ENCODE measurements at places on chromosomes 1 and 21. TPM values are rescaled to one million over a fixed set of nuclear protein-coding genes. Genes with fewer than 3 reads are reported as not detected.

The JTB gene
- 129 TPM for total RNA-seq

The OLIG2 gene
- not detected for total RNA-seq

GRCh38 chr1:182990413-182991144 is 32.6 kb upstream of the LAMC1 start:
- no peak for DNase-seq

DNA sequence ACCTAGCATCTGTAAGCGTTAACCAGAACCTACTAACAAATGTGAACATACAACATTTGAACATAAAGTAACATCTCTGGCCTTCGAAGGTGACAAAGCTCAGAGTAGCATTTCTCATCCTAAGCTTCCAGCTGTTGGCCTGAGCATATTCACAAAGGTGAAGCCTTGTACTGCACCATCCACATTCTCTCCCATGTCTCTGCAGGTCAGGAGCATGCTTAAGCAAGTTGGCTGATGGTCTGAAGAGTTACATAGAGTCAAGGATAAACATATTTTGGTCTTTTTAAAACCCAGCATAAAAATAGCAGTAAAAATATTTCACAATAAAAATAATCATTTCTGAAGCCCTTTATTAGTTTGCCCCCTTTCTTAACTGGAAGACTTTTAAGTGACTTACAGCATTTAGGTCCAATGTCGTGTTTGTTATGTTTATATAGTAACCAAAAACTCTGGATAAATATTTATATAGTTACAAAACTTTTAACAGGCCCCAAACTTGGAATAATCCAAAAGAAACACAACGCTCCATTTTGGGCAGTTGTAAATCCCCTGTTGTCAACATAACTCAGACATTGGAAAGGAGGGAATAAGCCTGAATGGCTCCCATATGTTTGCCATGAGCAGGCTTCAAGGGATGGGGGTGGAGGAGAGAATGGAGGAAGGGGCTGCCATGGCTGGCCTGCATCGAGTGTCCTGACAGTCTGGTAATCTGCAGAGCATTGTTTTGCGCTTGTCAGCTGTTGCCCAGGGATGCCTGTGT is 42.8 kb upstream of the ENAH start:
- DNase-seq = no peak

GRCh38 chr1:58095183-58095582 is 451.3 kb downstream of the OMA1 start:
- no peak for DNase-seq

DNA sequence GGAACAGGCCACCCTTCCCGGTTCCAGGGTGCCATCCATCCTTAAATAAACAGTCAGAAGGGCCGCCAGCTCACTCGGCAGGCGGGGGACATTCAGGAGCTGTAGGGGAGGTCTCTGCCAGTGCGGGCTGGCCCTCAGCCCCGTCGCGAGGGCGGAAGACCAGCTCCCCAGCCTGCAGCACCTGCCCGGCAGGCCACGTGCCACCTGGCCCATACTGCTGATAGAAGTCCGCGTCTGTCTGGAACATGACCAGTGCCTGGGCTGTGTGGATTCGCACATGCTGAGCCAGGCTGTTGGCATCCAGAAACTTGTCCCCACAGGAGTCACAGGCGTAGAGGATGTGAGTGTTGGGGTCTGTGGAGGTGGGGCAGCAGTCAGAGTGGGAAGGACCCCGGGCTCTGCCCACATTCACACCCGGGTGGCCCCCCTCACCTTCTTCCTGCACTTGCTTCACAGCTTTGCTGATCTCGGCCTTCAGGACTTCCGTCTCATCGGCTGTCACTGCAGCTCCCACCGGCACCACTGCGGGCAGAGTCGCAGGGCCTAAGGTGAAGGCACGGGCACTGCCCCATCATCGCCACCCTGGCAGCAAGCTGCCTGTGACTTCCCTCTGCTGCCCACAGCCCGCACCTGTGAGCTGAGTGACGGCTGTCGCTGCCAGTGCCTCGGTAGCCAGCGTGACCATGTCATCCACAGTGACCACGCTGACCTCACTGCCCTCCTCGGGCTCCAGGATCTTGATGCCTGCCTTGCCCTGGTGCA is 33.8 kb downstream of the ZBTB17 start:
- no peak for DNase-seq

DNA sequence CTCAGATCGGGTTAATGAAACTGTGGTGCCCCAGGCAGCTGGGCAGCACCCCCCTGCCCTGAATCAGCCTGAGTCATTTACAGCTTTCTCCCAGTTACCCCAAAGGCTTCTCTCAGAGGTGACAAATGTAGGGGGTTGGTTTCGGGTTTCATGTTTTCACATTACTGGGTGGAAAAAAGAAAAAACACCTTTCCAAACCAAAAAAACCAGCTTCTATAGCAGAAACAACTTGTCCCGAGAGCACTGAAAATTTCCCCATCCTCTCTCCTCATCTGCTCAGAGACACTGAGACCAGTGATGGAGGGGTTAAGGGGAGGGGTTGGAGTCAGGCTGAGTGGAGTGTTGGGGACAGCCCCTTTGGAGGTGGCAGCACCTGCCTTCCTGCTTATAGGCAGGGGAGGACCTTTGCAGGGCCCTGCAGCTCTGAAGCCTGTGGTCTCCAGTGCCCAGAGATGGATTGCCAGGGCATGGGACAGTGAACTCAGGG is 15.6 kb downstream of the UTP11 start:
- DNase-seq = no peak

- DNase-seq = no peak
These were observed 553.0 kb upstream of the ZP4 start for GRCh38 chr1:238443687-238444086.

DNA sequence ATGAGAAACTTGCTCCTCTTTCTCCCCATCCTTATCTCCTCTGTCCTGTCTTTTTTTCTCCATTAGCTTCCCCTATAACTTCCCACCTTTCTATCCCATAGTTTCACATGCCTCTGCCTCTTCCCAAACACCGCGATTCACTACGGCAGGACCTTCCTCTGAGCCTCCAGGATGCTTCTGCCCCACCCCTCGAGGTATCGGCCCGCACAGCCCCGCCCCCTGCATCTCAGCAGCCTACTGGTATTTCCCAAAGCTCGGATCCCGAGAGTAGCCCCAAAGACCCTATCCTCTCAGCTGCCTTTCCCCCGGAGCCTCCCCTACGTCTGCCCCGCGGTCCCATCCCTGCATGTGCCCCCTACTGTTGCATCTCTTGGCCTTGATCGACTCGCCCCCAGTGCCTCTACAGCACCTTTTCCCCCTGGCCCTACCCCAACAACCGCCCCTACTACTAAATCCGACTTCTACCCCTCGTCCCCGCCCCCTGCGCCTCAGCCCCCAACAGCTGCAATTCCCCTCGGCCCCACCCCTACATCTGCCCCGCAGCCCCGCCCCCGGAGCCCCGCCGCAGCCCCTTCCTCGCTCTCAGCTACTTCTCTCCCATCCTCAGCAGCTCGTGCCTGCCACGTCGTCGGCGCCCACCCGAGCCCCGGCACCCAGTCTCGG is 512 bp downstream of the PIAS3 start:
- DNase-seq = peak; percentile 75

DNA sequence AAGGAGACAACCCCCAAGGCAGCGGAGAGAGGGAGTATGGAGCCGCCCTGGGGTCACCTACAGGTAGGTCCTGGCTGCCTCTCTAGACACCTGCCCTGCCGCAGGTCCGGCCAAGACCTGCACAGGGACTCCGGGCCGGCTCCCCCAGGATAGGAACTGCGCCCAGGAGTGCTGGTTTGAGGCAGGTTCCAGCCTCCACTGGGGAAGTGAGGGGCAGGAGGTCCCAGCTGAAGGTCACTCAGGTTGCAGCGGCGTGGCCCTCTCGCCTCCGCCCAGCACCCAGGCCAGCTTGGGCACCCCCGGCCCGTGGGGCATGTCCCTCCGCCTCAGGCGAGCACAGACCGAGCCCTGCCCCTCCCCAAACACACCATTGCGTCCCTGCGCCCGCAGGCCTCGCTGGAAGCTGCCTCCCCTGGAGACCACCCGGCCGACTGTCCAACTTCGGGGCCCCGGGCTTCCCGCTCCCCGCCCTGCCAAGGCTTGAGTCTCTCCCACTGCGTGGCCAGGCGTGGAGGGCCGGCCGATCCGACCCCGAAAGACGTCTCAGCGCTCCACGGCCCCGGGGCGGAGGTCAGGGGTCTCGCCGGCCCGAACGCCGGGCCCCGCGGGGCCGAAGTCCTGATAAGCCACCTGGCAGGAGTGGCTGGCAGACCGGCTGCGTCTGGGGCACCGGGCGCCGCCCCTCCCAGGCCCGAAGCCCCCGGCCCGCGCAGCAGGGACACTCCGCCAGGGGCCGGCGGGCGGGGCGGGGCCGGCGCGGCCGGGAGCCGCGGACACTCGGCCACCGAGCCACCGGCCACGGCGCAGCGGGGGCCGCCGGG is 1.4 kb upstream of the SKI start:
- DNase-seq = no peak

DNA sequence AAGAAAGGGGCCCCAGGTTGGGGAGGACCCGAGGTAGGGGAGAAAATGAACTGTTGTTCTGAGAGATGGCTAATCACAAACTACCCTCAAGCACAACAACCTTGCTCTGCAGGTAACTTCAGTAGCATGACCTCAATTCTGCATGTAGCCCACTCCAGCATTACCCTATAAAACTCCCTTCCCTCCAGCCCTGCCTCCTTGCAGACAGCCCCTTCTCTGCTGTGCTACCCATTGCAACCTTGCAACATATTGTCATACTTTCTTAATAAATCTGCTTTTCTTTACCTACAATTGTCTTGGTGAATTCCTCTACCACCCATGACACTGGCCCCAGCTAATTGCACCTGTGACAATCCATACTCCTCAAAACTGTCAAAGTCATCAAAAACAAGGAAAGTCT is 428.9 kb downstream of the MATN1 start:
- DNase-seq = no peak

DNA sequence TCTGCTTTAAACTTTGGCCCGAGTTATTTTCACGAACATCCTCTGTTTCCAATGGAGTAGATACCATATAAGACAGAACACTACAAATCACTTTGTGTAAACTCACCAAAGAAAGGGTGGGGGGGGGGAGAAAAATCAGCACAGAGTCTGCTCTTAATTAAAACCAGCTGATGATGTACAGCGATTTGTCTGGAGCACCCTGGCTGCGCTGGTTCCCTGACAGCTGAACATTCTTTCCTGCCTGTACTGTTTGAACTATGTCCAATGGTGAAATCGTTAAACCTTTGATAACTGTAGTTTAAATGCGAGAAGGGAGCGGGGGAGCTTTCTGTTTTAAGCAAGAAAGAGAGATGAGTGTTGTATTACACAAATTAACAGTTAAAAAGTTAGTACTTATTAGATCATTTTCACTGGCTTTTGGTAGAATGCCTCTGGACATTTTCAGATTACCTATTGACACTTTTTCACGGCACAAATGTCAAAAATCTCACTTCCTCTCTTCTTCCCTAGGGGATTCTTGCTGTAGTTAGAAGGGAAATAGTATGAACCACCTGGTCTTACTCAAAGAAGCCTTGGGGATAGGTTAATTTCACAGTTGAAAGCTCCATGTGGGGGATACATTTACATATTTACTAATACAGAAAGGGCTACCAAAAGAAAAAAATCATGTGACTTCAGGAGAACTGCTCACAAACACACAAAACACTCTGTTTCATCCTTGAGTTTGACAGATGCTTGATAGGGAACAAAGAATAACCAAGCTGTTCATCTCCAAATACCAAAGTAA is 140.2 kb upstream of the RUNX1 start:
- DNase-seq = no peak

DNA sequence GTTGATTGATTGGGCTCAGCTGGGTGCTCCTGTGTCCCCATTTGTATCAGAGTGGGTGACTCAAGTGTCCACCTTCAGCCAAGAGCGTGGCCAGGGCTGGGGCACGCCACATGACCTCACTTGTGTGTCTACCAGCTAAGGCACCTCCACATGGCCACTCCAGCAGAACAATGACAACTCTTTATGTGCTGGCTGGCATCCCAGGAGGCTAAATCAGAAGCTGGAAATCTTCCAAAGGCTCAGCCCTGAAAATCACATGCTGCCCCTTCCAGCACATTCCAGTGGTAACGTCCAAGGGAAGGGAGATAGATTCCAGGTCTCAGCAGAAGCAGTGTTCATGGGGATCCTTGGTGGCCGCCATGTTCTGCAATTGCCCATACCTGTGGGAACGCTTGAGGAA is 585.5 kb downstream of the AJAP1 start:
- no peak for DNase-seq

Data from T-cell (primary cell).